ENCODE measurements at places on chromosomes 2 and 18.

GRCh38 chr18:59516356-59517155 lies 157.5 kb upstream of the LMAN1 start:
- no peak for DNase-seq

- DNase-seq = no peak
Measured at GRCh38 chr18:34880403-34880802, 160.8 kb upstream of the MAPRE2 start.

DNA sequence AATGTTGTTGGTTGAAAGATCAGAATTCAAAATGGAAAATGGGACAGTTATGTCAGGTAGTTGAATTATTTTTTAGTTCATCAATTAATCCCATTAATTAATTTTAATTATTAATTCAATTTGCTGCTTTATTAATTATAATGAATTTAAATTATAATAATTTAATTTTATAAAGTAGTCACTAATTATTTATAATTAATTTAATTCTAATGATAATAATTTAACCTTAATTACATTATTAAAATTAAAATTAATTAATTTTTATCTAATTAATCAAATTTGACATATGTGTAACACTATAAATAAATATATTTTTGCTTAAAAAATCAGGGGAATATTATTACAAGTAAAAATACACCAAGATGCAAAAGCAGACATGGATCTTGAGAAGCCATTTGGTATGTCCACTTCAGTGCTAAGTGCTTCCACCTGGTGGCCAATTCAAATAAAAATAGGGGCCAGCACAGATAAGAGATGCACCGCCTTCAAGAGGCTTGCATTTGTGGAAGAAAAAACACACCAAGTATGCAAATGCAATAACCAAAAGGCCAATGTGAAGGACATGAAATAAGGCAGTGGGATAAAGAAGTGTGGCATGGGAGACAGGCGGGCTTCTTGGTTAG lies 73.2 kb downstream of the MBP start:
- peak; percentile 21 for DNase-seq

GRCh38 chr2:235607546-235608199 lies 113.8 kb downstream of the AGAP1 start:
- DNase-seq = no peak

- no peak for DNase-seq
Measured at GRCh38 chr2:2527148-2527547, 196.1 kb upstream of the MYT1L start.

GRCh38 chr2:20188851-20189250 lies 36.1 kb downstream of the SDC1 start:
- DNase-seq = no peak

GRCh38 chr2:54233832-54234649 lies 22.0 kb downstream of the TSPYL6 start:
- DNase-seq = no peak

DNA sequence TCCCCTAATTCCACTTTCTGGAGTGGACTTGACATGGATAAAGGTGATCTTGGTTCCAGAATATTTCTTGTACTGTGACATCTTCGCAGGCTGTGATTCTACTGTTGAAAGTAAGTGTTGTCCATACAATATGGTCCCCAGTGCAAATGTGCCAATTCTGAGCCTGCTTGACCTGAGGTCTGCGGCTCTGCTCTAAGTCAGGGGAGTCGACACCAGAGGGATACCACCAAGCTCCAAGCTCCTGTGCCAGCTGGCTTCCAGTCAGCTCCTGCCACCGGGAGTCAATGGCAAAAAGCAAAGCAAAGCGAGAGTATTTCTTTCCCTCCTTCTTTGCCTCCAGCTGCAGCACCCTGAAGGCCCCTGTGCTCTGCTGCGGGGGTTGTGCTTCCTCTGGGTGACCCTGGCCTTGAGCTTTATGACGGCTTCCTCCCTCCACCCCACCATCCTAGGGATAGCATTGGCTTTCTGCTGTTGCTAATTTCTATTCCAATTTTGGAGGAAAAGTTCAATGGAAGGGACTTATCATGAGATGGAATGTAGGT lies 50.4 kb downstream of the SLC35F5 start:
- no peak for DNase-seq

DNA sequence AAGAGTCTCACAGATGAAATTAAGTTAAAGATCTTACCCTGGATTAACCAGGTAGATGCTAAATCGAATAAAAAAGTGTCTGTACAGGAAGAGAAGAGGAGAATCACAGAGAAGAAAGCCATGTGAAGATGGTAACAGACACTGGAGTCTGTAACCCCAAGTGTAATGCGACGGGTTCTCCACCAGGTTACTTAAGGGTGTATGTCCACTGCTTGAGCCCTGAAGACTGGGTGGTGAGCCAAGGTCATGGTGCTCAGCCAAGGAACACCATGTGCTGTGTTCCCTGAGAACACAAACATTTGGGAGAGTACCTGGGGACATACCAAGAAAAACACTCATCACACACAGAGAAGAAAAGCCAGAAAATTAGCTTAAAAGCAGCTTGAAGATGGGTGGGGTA lies 8.2 kb upstream of the ACADL start:
- DNase-seq = no peak

DNA sequence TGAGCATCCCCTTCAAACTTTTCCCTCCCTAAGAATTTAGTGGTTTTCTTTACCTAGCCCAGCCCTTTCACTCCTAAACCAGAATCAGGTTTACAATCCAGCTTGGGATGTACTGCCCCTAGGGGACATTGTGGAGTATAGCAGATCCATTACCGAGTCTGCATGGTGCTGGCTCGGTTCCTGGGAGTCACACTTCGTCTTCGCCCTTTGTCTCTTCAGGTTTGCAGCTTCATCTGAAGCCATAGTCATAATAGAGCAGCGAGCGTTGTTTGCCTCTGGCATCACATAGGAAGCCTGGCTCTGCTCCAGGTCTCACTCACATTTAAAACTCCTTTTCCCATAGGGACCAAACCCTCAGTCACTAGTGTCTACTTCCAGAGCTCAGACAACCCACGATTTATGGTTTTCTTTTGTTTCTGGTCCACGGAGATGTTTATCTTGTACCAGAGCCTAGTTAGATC lies 16.8 kb upstream of the LYPD6 start:
- DNase-seq = peak; percentile 81

- DNase-seq = no peak
Measured at GRCh38 chr2:53423465-53423864, 344.1 kb upstream of the CHAC2 start.

GRCh38 chr2:100268986-100269385 lies 53.3 kb downstream of the LONRF2 start:
- no peak for DNase-seq

DNA sequence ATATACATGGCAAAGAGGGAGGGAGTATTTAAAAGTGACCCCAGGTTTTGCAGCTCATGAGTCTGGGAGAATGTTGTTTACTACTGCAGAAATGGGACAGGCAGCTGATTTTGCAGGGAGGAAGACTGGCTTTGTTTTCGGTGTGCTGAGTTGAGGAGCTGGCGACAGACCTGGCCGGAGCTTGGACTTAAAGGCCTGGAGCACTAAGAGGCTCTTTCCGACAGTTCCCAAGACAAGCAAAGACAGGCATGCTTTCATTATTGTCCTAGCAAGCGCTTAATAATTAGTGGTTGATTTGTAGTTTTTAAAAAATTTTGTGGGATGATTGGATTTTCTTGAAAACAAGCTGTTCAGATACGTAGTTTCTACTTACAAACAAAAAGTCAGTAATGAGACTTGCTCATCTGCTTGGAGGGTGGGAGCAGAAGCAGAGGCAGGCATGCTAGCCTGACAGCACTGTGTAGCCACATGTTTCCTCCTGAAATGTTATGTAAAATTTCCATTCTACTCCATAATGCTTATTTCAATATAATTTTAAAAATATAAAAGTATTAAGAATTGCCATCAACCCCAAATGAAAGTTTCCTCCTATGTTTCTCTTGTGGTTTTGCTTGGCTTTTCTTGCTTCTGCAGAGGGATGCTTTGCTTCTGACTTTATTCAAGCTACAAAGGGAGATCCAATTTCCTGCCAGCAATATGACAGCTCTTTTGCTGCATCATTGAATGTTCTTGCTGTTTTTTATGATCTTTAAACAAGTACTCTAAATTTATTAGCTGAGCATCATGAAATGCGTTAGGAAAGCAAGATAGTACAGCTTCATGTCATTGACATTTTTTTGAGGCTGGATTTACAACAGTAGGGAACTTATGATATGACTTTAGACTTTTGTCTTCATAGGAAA lies 75.8 kb downstream of the PHLPP1 start:
- no peak for DNase-seq

DNA sequence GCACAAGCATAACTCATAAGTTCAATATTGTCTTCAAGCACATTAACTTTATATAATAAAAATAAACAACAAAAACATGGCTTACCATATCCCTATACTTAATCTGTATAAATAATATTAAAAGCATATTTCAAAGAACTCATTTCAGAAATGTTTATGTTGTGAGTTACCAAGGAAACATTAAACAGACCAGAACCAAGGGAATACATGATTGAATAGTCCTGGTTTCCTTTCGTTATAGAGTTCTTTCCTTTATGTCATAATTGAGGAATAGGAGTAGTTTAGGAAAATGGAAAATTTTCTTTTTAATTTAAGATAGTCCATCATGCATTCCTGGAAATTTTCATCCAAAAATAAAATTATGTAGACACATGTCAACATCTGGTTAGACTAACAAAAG lies 343.0 kb downstream of the ERBB4 start:
- no peak for DNase-seq

- no peak for DNase-seq
Measured at GRCh38 chr2:28346587-28346986, 46.1 kb upstream of the FOSL2 start.

GRCh38 chr2:226791056-226791486 lies 8.5 kb downstream of the IRS1 start:
- peak; percentile 73 for DNase-seq

DNA sequence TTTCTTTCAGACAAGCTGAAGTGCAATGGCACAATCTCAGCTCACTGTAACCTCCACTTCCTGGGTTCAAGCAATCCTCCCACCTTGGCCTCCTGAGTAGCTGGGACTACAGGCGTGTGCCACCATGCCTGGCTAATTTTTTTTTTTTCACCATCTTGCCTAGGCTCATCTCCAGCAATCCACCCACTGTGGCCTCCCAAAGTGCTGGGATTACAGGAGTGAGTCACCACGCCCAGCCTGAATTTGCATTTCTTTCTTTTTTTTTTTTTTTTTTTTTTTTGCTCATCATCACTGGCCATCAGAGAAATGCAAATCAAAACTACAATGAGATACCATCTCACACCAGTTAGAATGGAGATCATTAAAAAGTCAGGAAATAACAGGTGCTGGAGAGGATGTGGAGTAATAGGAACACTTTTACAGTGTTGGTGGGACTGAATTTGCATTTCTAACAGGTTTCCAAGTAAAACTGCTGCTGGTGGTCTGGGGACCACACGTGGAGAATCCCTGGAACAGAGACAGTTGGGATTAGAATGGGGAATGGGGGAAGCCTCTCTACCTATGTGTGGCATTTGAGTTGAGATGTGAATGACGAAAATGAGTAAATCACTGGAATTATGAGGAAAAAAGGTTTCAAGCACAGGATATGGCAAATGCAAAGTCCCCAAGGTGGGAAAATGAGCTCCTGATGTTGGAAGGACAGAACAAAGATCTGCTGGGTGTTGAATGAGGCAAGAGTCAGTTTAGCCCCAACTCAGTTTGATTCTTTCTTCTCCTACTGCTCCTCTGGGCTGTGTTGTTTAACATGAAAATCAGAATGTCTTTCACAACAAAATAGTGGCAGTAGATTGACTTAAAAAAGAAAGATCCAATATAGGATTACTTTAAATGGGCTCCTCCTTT lies 88.8 kb upstream of the MAP4K4 start:
- DNase-seq = no peak

Measured in NCI-H1694 treated with DMSO at 0.1 percent for 48 hours (cell line).